NCI-H1417 treated with DMSO at 0.1 percent for 48 hours (cell line): ENCODE measurements at places on chromosomes 11 and 22.

GRCh38 chr11:123642435-123642834 lies 12.0 kb downstream of the SCN3B start:
- DNase-seq = no peak

DNA sequence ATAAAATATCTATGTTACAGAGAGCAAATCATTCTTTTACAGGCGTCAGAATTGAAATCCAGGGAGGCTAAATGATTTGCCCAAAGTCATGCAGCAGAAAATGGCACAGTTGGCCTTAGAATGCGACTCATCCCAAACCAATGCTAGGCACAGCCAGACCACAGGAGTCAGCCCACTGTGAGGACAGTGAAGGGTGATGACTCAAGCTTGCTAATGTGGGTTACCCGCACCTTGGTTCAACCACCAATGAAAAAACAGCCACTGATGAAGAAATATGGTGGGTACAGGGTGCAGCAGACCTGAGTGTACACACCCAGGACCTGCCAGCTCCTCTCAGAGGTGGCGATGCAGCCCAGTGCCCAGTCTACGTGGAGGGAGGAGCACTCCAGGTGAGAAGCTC lies 89.7 kb downstream of the ZC3H12C start:
- no peak for DNase-seq

DNA sequence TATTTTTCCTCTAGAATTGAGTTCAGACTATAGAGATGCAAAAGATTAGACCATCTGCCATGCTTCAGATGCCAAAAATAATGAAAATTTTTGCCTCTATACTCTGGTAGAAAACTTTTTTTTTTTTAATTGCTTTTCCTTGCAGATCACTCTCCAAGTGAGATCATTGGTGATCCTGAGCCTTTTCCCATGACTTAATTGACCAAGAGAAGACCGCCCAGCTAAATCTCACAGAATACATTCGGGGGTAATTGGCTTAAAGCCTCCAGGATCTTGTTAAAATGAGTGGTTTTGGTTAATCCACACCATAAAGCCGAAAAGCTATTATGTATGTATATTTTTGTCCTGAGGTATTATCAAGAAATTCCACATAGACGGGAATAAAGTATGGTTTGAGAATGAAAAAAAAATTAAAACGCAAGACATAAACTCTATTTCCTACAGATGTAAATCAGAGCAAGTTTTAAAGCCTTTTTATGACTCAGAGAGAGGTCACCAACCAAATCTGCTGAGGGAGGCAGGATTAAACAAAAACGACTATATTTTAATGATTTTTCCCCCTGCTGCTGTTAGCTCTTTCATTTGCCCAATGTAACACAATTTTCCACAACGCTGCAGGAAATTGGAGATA lies 64.0 kb downstream of the PARVA start:
- DNase-seq = no peak

DNA sequence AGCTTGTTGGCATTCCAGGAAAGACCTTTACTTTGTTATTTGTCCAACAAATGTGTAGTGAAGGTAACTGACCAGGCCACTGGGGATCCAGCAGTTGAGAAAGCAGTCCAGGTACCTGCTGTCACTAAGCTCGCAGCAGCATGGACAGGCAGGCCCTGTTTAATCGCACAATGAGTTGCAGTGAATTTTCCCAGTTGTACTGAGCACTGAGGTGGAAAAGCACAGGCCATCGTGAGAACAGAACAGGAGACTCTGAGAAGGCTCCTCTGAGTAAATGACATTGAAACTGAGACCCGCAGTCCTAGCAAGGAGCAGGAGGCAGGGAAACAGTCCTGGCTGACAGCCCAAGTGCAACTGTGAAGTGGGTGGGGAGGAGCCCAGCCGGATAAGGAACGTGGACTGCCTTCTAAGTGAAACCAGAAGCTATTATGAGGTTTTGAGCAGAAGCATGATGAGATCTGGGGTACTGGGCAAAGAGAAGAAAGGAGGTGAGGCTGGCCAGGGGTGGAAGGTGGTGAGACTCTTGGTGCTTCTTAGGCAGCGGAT lies 39.8 kb upstream of the CDON start:
- no peak for DNase-seq

- no peak for DNase-seq
Measured at GRCh38 chr11:12100841-12101242, 9.5 kb upstream of the MICAL2 start.

DNA sequence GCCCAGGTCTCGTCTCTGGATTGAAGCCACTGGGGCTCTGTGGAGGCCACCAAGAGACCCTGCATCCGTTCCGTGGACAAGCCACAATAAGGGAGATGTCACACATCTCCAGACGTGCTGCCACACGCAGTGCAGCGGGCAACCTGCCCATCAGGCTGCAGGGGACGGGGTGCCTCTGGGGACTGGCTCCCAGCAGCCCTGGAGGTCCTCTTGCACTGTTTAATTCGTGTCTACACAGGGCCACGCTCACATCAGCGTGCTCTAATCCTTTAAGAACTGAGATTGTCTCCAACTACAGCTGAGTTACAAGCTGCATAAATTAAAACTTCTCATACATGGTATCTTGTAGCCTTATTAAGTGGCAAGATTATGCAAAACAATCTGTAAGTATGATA lies 1232.2 kb downstream of the BRD1 start:
- DNase-seq = no peak

DNA sequence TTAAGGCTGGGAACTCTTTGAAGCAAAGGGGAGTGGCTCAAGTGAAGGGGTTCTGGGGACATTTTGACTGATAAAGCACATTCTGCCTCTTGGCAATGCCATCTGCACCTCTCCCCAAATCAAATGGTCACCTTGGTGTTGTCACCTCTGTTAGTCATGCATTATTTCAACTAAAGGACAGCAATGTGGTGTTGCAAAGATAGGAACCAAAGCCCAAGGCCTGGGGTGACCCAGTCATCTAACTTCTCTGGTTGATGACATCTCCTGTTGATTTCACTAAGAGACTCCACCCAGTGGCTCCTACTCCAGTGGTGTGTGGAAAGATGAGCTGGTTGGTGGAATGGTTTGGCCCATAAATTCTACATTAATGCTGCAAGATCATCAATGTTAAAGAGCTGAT lies 7.8 kb upstream of the MS4A1 start:
- no peak for DNase-seq

- no peak for DNase-seq
Measured at GRCh38 chr11:27482793-27483192, 10.2 kb upstream of the LGR4 start.

DNA sequence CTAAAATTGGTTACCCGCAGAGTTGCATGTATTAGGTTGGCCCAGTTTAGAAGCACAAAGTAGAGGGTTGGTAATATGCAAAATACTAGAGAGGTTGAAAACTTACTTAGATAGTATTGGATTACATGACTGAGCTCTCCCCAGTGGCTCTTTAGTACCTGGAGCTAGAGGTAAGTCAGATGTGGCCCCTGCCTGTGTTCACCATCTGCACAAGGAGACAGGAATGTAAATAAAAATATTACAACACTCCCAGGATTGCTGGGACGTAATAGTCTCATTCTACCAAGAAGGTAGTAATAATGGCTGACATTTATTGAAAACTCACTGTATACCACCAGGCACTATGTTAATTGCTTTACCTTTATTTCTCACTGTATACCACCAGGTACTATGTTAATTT lies 129.6 kb downstream of the SLC17A6 start:
- no peak for DNase-seq

- DNase-seq = no peak
Measured at GRCh38 chr11:119671051-119671450, 57.9 kb downstream of the NECTIN1 start.

DNA sequence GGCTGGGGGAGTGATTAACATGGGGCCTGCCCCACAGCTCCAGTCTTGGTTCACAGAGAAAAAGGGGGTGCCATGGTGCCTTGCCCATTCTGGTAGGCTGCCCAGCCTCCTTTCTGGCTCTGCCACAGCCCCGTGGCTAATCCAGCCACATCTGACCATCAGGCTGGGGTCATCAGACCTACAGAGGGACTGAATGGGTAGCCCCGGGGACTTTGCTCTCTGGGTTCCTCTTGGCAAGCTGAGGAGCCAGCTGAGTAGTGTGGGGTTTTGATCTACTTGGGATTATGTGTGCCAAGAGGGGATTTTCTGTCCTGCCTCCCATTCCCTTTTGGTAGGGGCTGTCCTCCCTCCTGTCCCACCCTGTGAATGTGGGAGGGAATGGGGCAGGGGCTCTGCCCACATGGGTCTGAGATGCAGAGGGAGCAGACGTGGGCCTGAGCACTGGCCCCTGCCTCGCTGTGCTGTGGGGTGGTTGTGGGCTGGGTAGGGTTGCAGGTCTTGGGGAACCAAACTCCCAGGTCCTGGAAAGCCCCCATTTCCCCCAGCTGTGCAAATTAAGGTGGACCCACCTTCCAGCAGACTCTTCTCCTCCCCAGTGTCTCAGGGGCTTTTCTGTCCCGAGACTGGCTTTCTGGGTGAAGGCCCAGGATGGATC lies 32.0 kb downstream of the CD82 start:
- no peak for DNase-seq

DNA sequence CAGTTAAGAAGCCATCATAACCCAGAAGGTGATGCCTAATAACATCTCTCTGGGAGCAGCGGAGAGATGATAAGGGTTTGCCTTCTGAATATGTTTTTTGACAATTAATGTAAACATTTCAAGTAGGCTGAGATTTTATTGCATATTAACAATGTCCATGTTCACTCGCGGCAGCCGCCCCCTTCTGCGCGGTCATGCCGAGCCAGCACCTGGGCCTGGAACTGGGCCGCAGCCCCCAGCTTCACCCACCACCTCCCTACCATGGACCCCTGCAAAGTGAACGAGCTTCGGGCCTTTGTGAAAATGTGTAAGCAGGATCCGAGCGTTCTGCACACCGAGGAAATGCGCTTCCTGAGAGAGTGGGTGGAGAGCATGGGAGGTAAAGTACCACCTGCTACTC lies 4.3 kb upstream of the SAA1 start:
- no peak for DNase-seq

DNA sequence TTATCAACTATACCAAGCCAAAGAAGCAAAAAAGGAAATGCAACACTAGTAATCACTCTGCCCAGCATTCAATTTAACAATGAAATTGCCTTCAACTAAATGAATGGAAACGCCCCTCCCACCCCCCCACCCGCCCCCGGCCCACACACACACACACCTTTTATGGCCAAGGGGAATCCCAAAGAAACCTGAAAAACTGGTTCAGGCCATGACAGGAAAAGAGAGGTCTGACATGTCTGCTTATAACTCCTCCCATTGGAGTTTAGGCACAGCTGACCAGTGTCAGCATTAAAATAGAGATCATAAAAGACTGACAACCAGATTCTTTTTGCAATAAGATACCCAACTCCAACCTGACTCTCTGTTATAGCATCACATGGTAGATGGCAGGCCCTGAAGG lies 42.6 kb downstream of the ACER3 start:
- no peak for DNase-seq

- DNase-seq = no peak
Measured at GRCh38 chr11:21552911-21553310, 640.0 kb upstream of the ANO5 start.

GRCh38 chr11:114346709-114347141 lies 50.5 kb downstream of the NNMT start:
- no peak for DNase-seq

- no peak for DNase-seq
Measured at GRCh38 chr22:45341498-45341897, 31.8 kb downstream of the FAM118A start.

GRCh38 chr11:134584001-134584561 lies 172.0 kb upstream of the B3GAT1 start:
- no peak for DNase-seq

GRCh38 chr22:17303840-17304779 lies 65.2 kb upstream of the CECR2 start:
- DNase-seq = no peak

- DNase-seq = no peak
Measured at GRCh38 chr11:22193348-22194051, 615 bp downstream of the ANO5 start.

GRCh38 chr11:31387379-31387778 lies 17.7 kb downstream of the DNAJC24 start:
- DNase-seq = no peak

DNA sequence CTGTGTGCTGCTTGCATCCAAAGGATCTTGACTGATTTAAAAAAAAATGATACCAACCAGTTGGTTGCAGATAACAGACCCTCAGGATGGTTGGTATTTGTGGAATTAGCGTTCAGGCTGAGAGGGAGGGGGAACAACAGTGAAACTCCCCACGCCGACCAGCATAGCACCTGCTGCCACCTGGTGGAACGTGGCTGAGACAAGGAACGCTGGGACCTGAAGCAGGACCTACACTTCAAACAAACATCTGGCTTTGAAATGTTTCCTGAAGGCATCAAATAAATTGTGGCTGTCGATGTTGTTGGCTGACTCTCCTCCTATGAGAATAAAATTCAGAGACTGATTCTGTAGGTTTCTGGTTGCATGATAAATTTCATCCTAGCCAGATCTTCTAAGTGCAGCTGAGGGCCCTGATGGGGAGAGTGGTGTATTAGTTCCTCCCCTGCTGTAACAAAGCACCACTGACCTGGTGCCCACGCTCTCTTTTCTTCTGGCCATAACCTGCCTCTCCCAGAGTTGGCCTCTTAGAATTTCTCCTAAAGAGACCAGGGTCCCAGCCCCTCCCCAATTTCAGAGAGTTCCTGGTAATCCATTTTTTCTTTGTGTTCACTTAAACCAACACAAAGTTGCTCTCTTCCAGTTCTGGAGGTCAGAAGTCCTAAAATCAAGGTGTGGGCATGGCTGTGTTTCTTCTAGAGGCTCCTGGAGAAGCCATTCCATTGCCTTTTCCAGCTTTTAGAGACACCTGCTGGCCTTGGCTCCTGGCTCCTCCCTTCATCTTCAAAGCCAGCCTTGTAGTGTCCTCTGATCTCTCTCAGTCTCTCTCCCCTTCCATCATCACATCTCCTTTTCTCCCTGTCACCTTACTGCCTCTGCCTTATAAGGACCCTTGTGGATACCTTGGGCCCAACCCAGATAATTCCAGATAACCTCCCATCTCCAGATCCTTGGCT lies 17.3 kb downstream of the APOL2 start:
- no peak for DNase-seq

DNA sequence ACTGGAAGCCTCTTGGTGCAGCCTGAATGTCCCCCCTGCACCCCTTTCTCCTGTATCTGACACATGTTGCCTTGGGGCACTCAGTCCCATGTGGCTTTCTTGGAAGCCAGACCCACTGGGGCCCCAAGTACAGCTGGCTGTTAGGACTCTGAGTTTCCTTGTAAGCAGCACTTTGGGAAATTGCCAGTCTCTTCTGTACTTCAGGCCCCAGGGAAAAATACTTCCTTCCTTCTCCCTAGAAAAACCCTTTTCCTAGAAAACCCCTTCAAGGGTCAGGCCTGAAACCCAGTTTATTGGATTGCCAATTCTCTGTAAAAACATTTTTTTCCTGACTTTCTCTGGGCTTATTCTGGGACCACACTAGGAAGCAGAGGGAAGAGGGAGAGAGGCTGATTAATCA lies 360.3 kb downstream of the TENM4 start:
- DNase-seq = no peak
